ENCODE measurements at places on chromosomes 1 and 21. TPM values are rescaled to one million over a fixed set of nuclear protein-coding genes. Genes with fewer than 3 reads are reported as not detected.

DNA sequence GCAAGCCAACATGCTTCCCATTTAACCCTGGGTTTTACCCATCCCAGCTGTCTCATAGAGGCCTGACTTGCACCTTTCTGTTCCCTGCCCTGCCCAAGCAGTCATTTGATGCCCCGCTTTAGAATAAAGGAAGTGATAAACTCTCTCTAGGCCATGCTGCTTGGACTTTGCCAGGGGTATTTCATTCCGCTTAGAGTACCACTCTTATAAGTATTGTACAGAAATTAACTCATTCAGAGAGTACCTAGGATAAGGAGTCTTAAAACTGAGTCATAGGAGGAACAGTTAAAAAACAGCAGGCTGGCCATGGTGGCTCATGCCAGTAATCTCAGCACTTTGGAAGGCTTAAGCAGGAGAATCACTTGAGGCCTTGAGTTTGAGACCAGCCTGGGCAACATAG is 21.0 kb upstream of the LYST start:
- H3K36me3 ChIP-seq, result no peaks in the 10 kb centered on the region
- DNase-seq, result no peak
- H3K27me3 ChIP-seq, result no peaks in the 10 kb centered on the region
- peaks cover 8% of the 10 kb centered on the region for H3K4me1 ChIP-seq
- peak overlapping the region; percentile 51 for H3K27ac ChIP-seq

GRCh38 chr1:167714098-167714438 is 7.7 kb upstream of the MPZL1 start:
- H3K36me3 ChIP-seq, result no peaks in the 10 kb centered on the region
- H3K4me1 ChIP-seq, result peaks cover 39% of the 10 kb centered on the region
- no peak for DNase-seq
- H3K4me3 ChIP-seq, result peak overlapping the region; percentile 82
- peak overlapping the region; percentile 86 for H3K27ac ChIP-seq

- no peak overlapping the region for H3K4me3 ChIP-seq
- H3K36me3 ChIP-seq, result no peaks in the 10 kb centered on the region
- no peaks in the 10 kb centered on the region for H3K4me1 ChIP-seq
- H3K27ac ChIP-seq, result no peak overlapping the region
These were observed 53.5 kb upstream of the DUSP10 start for GRCh38 chr1:221795380-221795779.

The MTARC1 gene
- total RNA-seq, result 4.6 TPM

The DMBX1 gene
- not detected for total RNA-seq

The TNFRSF8 gene
- 1.3 TPM for total RNA-seq

The CD247 gene
- 52.6 TPM for total RNA-seq

GRCh38 chr1:244460197-244460596 is 876 bp upstream of the CATSPERE start:
- H3K4me3 ChIP-seq, result no peak overlapping the region
- H3K36me3 ChIP-seq, result no peaks in the 10 kb centered on the region
- peaks cover 18% of the 10 kb centered on the region for H3K4me1 ChIP-seq
- no peaks in the 10 kb centered on the region for H3K27me3 ChIP-seq
- DNase-seq, result no peak

DNA sequence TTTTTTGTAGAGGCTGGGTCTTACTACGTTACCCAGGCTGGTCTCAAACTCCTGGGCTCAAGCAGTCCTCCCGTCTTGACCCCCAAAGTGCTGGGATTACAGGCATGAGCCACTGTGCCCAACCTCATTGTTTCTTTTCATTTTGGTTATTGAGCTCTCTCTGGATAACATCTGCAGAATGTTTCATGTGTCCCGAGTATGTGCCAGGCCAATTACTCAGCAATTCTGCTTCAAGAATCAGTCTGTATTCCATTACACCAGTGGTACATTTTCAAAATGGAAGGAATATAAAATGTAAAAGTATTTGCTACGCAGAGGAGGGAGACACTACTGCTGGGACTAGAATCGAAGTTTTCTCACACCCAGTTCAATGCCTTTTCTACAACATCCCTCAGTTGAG is 1.7 kb upstream of the ELOA start:
- peak; percentile 17 for DNase-seq
- H3K27me3 ChIP-seq, result no peaks in the 10 kb centered on the region
- peaks cover 10% of the 10 kb centered on the region for H3K4me1 ChIP-seq
- H3K27ac ChIP-seq, result no peak overlapping the region

DNA sequence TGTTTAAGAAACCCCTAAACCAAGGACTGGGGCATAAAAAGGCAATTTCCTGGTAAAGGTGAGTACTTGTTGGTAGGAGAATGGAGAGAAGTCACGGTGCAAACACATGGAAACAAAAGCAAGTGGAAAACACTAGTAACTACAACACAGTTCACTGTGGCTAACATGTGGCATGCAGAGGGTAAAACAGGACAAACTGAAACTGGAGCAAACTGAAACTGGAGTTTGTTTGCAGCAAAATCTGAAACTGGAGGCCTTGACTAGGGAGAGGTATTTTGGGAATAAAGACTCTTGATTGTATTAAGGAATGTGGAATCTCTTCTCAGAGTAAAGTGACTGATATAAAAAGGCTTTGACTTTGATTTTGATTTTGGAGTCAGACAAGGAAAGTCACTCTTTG is 376.3 kb upstream of the PRMT6 start:
- no peak overlapping the region for H3K27ac ChIP-seq
- no peaks in the 10 kb centered on the region for H3K36me3 ChIP-seq
- no peak overlapping the region for H3K4me3 ChIP-seq
